Naive B cell (primary cell): ENCODE measurements at places on chromosomes 7 and 10. TPM values are rescaled to one million over a fixed set of nuclear protein-coding genes. Genes with fewer than 3 reads are reported as not detected.

GRCh38 chr7:34107276-34107675 is 201.9 kb downstream of the BMPER start:
- no peak for DNase-seq
- no peaks in the 10 kb centered on the region for H3K4me1 ChIP-seq
- H3K27me3 ChIP-seq = no peaks in the 10 kb centered on the region
- no peak overlapping the region for H3K27ac ChIP-seq
- no peaks in the 10 kb centered on the region for H3K36me3 ChIP-seq
- no peak overlapping the region for H3K4me3 ChIP-seq

DNA sequence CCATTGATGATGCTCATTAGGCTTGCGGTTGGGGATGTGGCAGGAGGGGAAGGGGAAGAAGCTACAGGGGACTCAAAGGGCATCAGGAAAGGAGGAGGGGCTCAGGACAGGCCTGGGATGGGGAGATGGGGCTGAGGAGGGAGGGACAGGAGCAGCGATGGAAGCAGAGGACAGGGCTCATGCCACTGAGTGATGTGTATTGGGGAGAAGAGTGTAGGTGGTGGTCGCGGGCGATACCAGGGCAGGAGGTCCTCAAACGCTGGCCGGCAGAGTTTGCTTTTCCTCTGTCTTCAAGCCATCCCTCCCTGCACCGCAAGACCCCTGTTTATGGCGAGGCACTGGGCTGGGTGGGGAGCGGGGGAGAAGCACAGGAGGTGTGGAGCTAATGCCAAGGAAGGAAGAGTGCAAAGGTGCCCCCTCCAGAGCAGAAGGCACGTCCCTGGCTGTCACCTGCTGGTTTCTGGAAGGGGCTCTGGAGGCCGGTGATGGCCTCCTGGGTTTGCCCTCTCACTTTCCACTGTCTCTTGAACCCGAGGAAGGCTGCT is 134.7 kb downstream of the SVIL start:
- H3K27ac ChIP-seq = no peak overlapping the region
- no peak for DNase-seq
- H3K4me1 ChIP-seq = no peaks in the 10 kb centered on the region
- no peak overlapping the region for H3K4me3 ChIP-seq
- no peaks in the 10 kb centered on the region for H3K36me3 ChIP-seq

DNA sequence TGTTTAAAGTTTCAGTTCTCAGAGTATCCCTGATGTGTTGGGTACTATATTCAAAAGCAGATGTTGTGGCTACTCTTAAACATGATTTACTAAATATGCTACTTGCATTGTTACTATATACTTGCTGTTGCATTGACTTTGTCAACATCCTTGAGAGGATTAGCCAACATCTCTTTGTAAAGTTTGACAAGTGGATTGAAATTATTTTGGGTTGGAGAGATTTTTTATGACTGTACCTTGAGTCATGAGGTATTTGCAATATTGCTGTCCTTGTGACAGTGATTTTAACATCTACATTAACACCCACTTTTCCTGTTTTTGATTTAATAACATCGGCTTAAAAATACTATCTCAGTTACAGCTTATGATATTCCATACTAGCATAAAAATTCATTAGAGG is 31.9 kb downstream of the MRC1 start:
- H3K4me1 ChIP-seq = peaks cover 18% of the 10 kb centered on the region
- H3K36me3 ChIP-seq = no peaks in the 10 kb centered on the region
- DNase-seq = no peak
- H3K4me3 ChIP-seq = no peak overlapping the region
- no peak overlapping the region for H3K27ac ChIP-seq
- H3K27me3 ChIP-seq = peaks cover 5% of the 10 kb centered on the region

GRCh38 chr7:22726345-22726906 is 574 bp upstream of the IL6 start:
- no peaks in the 10 kb centered on the region for H3K27me3 ChIP-seq
- peak; percentile 67 for DNase-seq

DNA sequence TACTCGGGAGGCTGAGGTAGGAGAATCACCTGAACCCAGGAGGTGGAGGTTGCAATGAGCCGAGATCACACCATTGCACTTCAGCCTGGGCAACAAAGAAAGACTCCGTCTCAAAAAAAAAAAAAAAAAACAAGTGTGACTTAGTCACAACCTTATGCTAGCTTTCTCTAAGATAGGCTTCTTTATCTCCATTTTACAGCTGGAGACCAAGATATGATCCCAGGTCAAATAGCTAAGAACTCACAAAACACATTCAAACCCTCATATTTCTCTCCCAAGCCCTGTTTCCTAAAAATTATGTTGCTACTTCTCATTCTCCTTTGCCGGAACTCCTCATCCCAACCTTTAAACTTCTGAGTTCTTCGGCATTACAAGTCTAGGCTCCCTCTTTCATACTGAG is 13.0 kb upstream of the DHTKD1 start:
- no peak overlapping the region for H3K27ac ChIP-seq
- no peaks in the 10 kb centered on the region for H3K36me3 ChIP-seq
- H3K4me3 ChIP-seq = no peak overlapping the region
- peaks cover 22% of the 10 kb centered on the region for H3K4me1 ChIP-seq
- no peak for DNase-seq
- H3K27me3 ChIP-seq = no peaks in the 10 kb centered on the region

DNA sequence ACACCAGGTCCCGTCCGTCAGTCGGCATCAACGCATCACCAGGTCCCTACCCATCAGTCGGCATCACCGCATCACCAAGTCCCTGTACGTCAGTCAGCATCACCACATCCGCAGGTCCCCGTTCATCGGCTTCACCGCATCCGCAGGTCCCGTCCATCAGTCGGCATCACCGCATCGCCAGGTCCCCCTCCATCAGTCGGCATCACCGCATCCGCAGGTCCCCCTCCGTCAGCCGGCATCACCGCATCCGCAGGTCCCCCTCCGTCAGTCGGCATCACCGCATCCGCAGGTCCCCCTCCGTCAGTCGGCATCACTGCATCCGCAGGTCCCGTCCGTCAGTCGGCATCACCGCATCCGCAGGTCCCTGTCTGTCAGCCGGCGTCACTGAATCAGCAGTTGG is 55.1 kb downstream of the IGF2BP3 start:
- peaks cover 11% of the 10 kb centered on the region for H3K27me3 ChIP-seq
- H3K27ac ChIP-seq = peak overlapping the region; percentile 70
- H3K36me3 ChIP-seq = peaks cover 7% of the 10 kb centered on the region
- H3K4me3 ChIP-seq = no peak overlapping the region
- no peak for DNase-seq
- peaks cover 19% of the 10 kb centered on the region for H3K4me1 ChIP-seq

GRCh38 chr7:33762151-33762910 is 143.0 kb upstream of the BMPER start:
- H3K27ac ChIP-seq = no peak overlapping the region
- H3K27me3 ChIP-seq = no peaks in the 10 kb centered on the region
- H3K4me1 ChIP-seq = no peaks in the 10 kb centered on the region
- DNase-seq = no peak
- H3K36me3 ChIP-seq = no peaks in the 10 kb centered on the region
- no peak overlapping the region for H3K4me3 ChIP-seq

DNA sequence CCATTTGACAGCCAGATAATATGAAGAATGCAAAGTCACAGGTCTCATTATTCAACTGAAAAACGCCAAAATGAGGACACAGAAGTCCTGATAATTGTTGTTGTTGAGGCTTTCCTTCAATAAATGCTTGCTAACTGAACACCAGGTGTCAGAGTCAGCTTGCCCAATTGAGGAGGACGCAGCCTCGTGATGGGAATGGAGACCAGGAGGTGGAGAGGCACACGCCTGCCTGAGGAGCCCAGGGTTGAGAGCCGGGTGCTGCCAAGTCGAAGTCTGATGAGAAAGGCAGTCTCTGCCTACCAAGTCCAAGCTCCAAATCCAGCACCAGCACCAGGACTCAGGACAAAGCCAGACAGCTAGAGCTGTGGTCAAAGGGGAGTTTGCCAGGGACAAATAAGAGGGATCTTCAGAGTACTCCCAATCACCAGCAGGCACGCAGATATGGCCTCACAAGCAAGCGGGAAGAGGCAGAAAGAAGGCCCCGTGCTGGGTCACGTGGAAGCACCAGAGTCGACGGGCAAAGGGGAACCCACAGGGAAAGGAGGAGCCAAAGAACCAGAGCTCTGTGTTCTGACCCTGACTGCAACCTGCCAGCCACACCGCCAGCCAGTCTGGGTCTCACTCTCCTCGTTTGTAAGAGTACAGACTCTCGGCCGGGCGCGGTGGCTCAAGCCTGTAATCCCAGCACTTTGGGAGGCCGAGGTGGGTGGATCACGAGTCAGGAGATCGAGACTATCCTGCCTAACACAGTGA is 47.6 kb downstream of the VOPP1 start:
- no peaks in the 10 kb centered on the region for H3K27me3 ChIP-seq
- no peak overlapping the region for H3K27ac ChIP-seq
- H3K36me3 ChIP-seq = peaks cover 7% of the 10 kb centered on the region

DNA sequence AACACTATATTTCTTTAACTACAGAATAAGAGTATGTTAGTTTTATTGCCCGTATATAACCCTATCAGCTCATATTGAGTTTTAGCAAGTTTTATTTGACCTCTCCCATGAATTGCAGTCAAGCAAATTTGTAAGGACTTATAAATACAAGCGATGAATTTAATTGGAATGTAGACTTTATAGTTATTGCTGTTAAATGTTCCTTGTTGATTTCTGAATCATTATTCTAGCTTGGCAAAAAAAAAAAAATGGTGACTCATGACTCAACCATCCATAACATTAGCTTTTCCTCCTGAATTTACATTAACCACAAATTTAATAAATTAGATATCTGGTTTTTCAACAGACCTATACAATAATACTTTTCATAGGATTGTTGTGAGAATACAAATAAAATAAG is 334.0 kb upstream of the LRRTM3 start:
- no peak overlapping the region for H3K4me3 ChIP-seq
- no peak for DNase-seq
- no peaks in the 10 kb centered on the region for H3K27me3 ChIP-seq
- no peaks in the 10 kb centered on the region for H3K4me1 ChIP-seq
- no peaks in the 10 kb centered on the region for H3K36me3 ChIP-seq
- no peak overlapping the region for H3K27ac ChIP-seq

DNA sequence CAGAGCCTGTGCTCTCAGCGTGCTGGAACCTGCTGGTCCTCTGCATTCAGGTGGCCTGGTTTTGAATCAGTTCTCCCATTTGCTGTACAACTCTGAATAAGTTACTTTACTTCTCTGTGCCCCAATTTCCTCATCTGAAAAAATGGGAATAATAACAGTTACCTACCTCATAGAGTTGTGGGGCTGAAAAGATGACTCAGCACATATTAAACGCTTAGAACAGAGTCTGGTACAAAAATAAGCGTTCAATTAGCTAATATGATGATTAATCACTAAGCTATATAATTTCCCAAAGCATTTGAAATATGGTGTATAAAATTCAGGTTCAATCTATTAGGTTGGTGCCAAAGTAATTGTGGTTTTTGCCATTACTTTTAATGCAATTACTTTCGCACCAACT is 259.1 kb downstream of the PRPF18 start:
- H3K27ac ChIP-seq = no peak overlapping the region
- H3K27me3 ChIP-seq = peaks cover 59% of the 10 kb centered on the region
- H3K36me3 ChIP-seq = peaks cover 5% of the 10 kb centered on the region
- no peak for DNase-seq
- H3K4me3 ChIP-seq = no peak overlapping the region
- H3K4me1 ChIP-seq = peaks cover 9% of the 10 kb centered on the region

GRCh38 chr7:151808400-151809145 is 68.3 kb downstream of the PRKAG2 start:
- peaks cover 28% of the 10 kb centered on the region for H3K4me1 ChIP-seq
- H3K4me3 ChIP-seq = no peak overlapping the region
- DNase-seq = no peak

DNA sequence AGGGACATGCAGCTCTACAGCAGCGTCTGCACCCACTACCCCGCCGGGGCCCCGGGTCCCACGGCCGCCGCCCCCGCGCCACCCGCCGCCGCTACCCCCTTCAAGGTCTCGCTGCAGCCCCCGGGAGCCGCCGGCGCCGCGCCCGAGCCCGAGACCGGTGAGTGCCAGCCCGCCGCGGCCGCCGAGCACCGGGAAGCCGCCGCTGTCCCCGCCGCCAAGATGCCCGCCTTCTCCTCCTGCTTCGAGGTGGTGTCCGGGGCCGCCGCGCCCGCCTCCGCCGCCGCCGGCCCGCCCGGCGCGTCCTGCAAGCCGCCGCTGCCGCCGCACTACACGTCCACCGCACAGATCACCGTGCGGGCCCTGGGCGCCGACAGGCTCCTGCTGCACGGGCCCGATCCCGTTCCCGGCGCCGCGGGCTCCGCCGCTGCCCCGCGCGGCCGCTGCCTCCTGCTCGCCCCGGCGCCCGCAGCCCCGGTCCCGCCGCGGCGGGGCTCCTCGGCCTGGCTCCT is 631 bp downstream of the OTUD1 start:
- peak overlapping the region; percentile 38 for H3K27ac ChIP-seq
- H3K4me1 ChIP-seq = peaks cover 48% of the 10 kb centered on the region
- H3K36me3 ChIP-seq = peaks cover 14% of the 10 kb centered on the region
- no peaks in the 10 kb centered on the region for H3K27me3 ChIP-seq
- H3K4me3 ChIP-seq = peak overlapping the region; percentile 98

DNA sequence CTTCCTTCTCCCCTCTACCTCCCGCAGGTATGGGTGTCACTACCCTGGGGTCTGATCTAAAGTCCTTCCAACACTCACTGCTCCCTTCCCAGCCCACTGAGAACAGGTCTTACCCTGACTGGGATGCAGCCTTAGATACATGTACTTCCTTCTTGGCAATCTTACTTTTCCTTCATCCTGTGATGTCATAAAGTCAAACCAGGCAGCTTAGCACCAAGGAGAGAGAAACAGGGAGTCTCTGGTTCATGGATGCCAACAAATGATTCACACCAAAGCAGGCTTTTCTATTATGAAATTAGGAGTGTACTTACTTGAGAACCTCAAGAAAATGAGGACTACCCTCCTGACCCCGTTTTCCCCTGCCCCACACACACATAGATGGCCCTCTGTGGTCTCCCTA is 111.0 kb upstream of the KMT2E start:
- H3K36me3 ChIP-seq = peaks cover 7% of the 10 kb centered on the region
- H3K4me3 ChIP-seq = no peak overlapping the region
- peaks cover 5% of the 10 kb centered on the region for H3K27me3 ChIP-seq
- no peak for DNase-seq
- H3K4me1 ChIP-seq = peaks cover 3% of the 10 kb centered on the region
- no peak overlapping the region for H3K27ac ChIP-seq

GRCh38 chr10:99316374-99316773 is 12.8 kb upstream of the CNNM1 start:
- no peak for DNase-seq
- H3K4me1 ChIP-seq = no peaks in the 10 kb centered on the region
- peaks cover 34% of the 10 kb centered on the region for H3K27me3 ChIP-seq
- H3K36me3 ChIP-seq = no peaks in the 10 kb centered on the region
- H3K4me3 ChIP-seq = no peak overlapping the region
- H3K27ac ChIP-seq = no peak overlapping the region

The SFTPA1 gene
- polyA plus RNA-seq = not detected

The MNX1 gene
- polyA plus RNA-seq = not detected

The CYP3A7 gene
- polyA plus RNA-seq = not detected

The ZNF727 gene
- polyA plus RNA-seq = 0.56 TPM
